HCT116 (cell line): ENCODE measurements at places on chromosomes 7 and 10. TPM values are rescaled to one million over a fixed set of nuclear protein-coding genes. Genes with fewer than 3 reads are reported as not detected.

The FAM25G gene
- not detected for total RNA-seq

The PITX3 gene
- total RNA-seq, result 1.9 TPM

The LIPJ gene
- not detected for total RNA-seq

The IDI2 gene
- not detected for total RNA-seq

The CLRN3 gene
- 0.39 TPM for total RNA-seq

The DDC gene
- not detected for total RNA-seq

The PSD gene
- total RNA-seq, result 9.7 TPM

The CCDC172 gene
- total RNA-seq, result not detected

The INMT gene
- 0.32 TPM for total RNA-seq

DNA sequence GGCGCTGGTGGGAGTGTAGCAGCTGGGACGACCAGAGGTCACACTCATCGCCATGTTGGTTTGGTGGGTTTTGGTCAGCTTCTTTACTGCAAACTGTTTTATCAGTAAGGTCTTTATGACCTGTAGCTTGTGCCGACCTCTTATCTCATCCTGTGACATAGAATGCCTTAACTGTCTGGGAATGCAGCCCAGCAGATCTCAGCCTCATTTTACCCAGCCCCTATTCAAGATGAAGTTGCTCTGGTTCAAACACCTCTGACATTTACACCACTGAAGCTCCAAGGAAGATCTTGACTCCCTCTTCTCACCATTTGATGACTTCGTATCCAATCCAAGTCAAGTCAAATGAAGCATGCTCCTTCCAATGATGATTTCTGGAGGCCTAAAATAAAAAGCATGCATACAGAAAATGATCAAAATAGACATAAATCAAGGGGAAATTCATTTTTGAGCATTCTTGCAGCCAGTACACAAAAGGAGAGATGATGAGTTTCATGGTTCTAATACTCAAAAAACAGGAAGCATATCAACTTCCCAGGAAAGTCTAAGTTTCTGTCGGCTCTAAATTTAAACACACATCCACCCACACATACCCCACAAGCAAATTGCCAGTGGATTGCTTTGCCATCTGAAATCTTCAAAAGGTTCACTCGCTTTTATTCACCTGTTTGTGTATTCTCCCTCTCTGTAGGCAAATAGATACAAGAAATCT is 2.4 kb upstream of the PSMG3 start:
- no peak overlapping the region for H3K27ac ChIP-seq
- H3K36me3 ChIP-seq, result no peaks in the 10 kb centered on the region
- no peak for DNase-seq
- no peaks in the 10 kb centered on the region for H3K27me3 ChIP-seq
- no peak overlapping the region for H3K4me3 ChIP-seq

- H3K36me3 ChIP-seq, result no peaks in the 10 kb centered on the region
- H3K4me3 ChIP-seq, result no peak overlapping the region
- no peaks in the 10 kb centered on the region for H3K27me3 ChIP-seq
- no peaks in the 10 kb centered on the region for H3K4me1 ChIP-seq
- DNase-seq, result no peak
- H3K27ac ChIP-seq, result no peak overlapping the region
These were observed 4.9 kb downstream of the IFIT1B start for GRCh38 chr10:89382757-89383156.

GRCh38 chr7:157309988-157310668 is 26.7 kb upstream of the DNAJB6 start:
- peak; percentile 80 for DNase-seq
- H3K4me1 ChIP-seq, result peaks cover 30% of the 10 kb centered on the region

DNA sequence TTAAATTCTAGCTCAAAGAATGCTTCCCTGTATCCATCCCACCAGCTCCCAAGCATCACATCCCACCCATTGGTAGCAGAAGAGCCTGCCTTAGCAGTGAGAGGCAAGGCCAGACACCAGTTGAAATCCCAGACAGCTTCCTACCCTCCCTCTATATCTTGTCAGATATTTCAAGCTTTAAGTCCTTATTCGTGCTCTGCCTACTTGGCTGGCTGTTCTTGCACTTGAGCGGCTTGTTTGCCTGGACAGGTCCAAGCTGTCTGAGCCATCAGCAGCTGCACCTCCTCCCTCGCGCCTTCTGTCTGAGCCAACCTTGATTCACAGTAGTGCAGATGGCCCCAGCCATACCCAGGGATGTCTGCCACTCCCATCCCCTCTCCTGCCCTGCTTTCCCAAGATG is 16.4 kb downstream of the LRRC4 start:
- no peaks in the 10 kb centered on the region for H3K4me1 ChIP-seq
- H3K4me3 ChIP-seq, result no peak overlapping the region
- DNase-seq, result no peak
- H3K27me3 ChIP-seq, result no peaks in the 10 kb centered on the region
- no peaks in the 10 kb centered on the region for H3K36me3 ChIP-seq

DNA sequence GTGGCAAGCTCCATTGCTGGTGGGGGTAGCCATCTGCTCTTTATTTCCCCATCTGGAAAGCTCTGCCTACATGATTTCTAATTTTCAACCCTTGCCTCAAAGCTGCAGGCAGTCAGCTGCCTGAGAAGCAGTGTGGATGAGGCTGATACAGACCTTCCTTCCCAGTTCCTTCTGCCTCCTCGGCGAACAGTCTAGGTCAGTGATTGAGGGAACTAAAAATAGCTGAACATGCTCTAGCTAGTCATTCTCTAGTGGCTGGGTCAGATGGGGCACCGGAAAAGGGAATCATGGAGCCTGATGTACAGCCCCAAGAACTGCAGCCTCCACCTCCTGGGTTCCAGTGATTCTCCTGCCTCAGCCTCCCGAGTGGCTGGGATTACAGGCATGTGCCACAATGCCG is 48.7 kb downstream of the NAMPT start:
- no peaks in the 10 kb centered on the region for H3K36me3 ChIP-seq
- no peaks in the 10 kb centered on the region for H3K27me3 ChIP-seq
- H3K4me1 ChIP-seq, result no peaks in the 10 kb centered on the region
- DNase-seq, result no peak
- no peak overlapping the region for H3K27ac ChIP-seq

DNA sequence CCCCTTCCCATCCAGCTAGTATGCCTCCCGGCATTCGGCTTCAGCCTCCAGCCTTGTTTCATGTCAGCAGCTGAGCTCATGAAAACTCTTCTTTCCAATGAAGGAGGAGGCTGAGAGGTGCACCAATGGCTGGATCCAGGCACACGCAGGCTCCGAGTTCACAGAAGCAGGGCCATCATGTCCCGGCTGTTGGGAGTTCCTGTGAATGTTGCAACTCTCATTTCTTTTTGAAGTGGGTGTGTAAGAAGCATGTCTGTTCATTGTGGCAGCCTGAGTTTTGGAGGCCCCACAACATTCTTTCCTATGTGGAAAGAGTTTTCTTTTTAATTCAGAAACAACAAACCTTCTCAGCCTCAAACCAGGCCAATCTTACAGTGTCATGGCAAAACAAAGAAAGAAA is 89.7 kb downstream of the PTPRE start:
- peaks cover 10% of the 10 kb centered on the region; the same call in 1 of the 2 replicates for H3K27me3 ChIP-seq
- no peak overlapping the region for H3K27ac ChIP-seq
- H3K4me1 ChIP-seq, result peaks cover 14% of the 10 kb centered on the region
- DNase-seq, result no peak
- H3K36me3 ChIP-seq, result no peaks in the 10 kb centered on the region
- H3K4me3 ChIP-seq, result no peak overlapping the region

DNA sequence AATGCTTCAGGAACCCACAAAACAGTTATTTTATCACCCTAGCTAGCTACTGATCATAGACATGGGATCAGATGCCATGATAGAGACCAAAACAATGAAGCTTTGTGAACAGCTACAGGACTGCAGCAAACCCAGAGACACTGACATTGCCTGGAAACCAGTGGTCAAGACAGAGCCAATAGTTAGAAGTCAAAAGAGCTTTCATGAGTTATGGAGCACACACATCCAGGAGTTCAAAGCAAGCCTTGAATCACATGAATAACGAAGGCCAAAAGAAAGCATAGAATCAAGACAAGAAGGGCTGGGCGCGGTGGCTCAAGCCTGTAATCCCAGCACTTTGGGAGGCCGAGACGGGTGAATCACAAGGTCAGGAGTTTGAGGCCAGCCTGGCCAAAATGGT is 34.5 kb upstream of the GSAP start:
- no peaks in the 10 kb centered on the region for H3K36me3 ChIP-seq
- no peak for DNase-seq
- H3K27me3 ChIP-seq, result no peaks in the 10 kb centered on the region
- H3K27ac ChIP-seq, result no peak overlapping the region
- H3K4me1 ChIP-seq, result no peaks in the 10 kb centered on the region

DNA sequence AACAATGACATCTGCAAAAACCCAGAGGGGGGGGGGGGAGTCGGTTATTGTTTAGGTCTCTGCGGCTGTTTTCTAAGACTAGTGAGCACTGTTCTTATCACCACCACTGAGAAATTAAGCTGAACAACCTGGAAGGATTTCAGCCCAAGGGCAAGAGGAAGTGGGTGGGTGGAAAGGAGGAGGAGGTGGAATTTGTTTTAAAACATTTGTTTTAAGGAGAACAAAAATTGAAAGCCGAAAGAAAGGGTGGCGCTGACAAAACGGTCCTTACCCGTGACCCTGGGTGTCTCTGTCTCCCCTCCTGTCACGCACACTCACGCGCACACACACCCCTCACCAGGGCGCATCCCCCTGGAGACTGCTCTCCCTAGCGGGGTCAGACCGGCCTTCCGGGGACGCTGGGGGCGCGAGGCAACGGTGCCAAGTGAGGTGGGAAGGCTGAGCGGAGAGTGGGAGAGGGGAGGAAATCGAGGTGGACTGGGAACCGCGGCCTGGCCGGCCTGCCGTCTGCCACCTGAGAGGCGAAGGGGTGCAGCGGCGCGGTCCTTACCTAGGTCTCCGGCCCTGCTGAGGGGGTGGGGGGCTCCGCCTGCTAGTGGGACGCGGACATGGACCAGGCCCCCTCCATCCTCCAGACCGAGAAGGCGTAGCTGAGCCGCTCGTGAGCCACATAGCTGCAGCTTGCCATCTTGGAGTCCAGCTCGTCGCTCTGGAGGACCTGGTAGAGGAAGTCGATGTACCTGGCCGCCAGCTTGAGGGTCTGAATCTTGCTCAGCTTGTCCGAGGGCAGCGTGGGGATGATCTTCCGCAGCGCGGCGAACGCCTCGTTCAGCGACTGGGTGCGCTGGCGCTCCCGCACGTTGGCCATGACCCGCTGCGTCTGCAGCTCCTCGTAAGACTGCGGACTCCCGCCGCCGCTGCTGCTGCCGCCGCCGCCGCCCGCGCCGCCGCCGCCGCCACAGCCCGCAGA is 1.0 kb downstream of the TWIST1 start:
- no peaks in the 10 kb centered on the region for H3K36me3 ChIP-seq
- no peaks in the 10 kb centered on the region for H3K4me1 ChIP-seq
- no peak overlapping the region; the same call in 1 of the 2 replicates for H3K27ac ChIP-seq
- DNase-seq, result no peak
- peaks cover 9% of the 10 kb centered on the region; the same call in 1 of the 2 replicates for H3K27me3 ChIP-seq

DNA sequence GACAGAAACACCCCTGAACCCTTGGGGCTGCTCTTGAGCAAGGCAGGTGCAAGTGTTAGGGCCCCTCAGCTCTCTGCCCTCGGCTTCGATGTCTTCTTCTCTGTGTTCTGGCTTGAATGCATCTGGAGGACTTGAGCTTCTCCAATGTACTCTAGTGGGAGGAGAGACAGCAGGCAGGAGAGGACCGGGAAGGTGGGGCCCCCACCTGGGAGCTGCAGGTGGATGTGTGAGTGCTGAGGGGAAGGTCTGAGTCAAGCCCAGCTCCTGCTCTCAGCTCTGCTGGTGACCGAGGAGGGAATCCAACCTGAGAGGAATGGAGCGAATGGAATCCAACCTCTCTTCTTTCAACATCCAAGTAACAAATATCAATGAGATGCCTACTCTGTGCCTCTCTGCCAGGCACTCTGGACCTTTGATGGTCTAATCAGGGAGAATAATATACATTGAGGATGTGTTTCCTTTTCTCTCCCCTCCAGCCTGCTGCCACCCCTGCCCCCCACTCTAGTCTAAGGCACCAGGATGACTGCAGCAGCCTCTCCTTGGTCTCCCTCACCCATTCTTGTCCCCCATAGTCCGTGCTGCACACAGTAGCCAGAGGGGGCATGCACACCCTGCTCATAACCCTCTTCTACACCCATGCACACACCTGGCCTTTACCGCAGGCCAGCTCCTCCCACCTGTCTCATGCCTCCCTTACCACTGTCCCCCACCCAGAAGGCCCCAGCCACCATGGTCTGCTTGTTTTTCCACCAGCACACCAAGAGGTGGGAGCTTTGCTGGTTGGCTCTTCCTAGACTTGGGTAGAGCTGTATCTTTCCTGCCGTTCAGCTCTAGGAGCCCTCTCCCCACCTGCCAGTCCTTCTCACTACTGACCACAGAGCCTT is 13.6 kb downstream of the TBATA start:
- H3K4me3 ChIP-seq, result no peak overlapping the region
- no peaks in the 10 kb centered on the region for H3K27me3 ChIP-seq
- H3K4me1 ChIP-seq, result peaks cover 10% of the 10 kb centered on the region
- DNase-seq, result no peak

GRCh38 chr10:22643775-22644174 is 70.6 kb downstream of the PIP4K2A start:
- DNase-seq, result no peak
- H3K4me3 ChIP-seq, result no peak overlapping the region
- H3K4me1 ChIP-seq, result peaks cover under 1% of the 10 kb centered on the region; the same call in 1 of the 2 replicates
- no peaks in the 10 kb centered on the region for H3K36me3 ChIP-seq
